ENCODE measurements at places on chromosomes 12 and 14.

GRCh38 chr12:2358986-2359658 is 306.3 kb downstream of the CACNA1C start:
- no peak for DNase-seq

DNA sequence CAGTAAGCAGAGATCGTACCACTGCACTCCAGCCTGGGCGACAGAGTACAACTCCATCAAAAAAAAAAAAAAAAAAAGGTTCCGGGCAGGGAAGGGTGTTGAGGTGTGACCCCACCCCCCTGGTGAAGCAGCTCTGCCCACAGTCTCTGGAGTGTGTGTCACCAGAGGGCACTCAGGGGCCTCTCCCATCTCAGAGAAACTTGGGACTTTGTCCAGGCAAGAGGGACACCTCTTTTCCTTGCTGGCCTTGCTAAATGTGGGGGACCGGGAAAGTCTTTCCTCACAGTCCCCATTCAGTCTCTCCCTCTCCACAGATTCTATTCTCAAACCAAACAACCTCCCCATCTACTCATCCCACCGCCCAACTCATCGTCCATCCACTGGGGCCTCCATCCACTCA is 43.6 kb downstream of the RFLNA start:
- DNase-seq: no peak

DNA sequence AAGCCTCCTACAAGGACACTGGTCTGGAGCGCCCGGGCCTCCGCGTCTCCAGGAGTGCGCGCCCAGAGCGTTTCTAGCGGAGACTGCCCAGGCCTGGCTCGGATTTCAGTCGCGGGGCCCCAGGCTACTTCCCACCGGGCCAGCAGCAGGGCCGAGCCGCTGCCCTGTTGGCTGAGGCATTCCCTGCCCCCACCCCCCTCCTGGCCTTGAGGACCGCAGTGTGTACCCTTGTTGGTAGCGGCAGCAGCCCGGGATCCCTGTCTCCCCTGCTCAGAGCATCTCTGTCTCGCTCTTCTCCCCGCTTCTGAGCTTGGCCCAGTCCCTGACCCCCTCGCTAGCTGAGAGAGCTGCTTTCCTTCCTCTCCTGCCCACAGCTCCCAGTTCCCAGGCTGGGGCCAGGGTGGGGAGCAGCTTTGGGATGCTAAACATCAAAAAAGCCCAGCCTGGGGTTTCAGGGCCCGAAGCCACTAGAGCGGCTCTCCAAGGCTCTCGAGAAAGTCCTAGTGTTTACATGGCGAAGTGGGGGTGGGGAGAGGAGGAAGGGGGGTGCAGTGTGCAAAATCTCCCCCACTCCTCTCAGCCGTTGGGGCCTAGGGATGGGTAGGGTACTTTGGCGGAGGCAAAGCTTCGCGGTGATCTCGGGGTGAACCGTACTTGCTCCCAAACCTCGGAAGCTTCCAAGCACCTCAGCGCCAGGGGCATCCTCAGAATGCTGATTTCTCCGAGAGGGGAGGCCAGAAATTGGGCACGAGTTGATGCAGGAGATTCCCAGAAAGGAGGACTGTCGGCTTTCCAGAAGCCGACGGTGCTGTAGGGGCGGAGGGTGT is 6.4 kb downstream of the NKX2-1 start:
- DNase-seq: no peak

- no peak for DNase-seq
These were observed 127.5 kb downstream of the ACSS3 start for GRCh38 chr12:81205416-81205815.

GRCh38 chr12:64650762-64651161 is 40.5 kb downstream of the RASSF3 start:
- DNase-seq: no peak

- no peak for DNase-seq
These were observed 506.9 kb downstream of the MED13L start for GRCh38 chr12:115770643-115771042.

- DNase-seq: no peak
These were observed 7.8 kb downstream of the RSRC2 start for GRCh38 chr12:122518908-122519307.

GRCh38 chr12:127268213-127268612 is 998.8 kb upstream of the TMEM132C start:
- no peak for DNase-seq

DNA sequence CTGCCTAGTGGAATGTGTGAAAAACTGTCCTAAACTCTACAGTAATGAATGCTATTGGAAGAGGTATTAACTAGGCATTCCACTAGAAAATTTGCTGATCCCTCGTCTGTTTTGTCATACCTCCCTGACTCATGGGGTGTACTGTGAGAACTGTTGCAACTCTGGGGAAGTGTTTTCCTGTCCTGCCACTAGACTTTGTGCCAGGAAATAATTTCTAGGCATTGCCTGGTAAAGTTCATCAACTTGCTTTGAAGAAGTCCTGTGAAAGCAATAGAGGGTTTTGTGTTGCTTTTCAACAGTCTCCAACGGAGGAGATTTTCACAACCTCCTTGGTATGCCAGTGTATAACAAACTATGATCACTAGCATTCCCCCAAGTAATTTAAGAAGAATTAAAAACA is 139.9 kb downstream of the AKAP6 start:
- DNase-seq: no peak

DNA sequence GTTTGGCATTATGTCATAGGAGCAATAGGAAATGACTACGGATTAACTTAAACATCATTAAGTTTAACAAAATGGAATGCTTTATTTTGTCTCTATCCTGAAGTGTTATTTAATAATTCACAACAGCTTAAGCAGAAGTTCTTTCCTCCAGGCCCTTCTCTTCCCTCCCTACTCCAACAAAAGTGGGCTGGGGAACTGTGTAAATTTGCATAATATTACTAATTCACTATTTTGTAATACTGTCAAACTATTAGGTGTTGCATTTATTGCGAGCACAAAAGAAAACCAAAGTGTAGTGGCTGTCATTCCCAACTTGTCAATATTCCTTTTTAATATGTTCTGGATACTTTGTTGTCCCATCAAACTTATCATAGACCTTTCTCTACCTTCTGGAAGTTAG is 69.8 kb downstream of the ATG14 start:
- DNase-seq: no peak

- peak; percentile 2 for DNase-seq
These were observed 9.9 kb downstream of the GPHB5 start for GRCh38 chr14:63308723-63309317.

Measured in stimulated activated CD4-positive, alpha-beta T cell treated with anti-CD3 and anti-CD28 coated beads, Interleukin-12 subunit alpha, Interleukin-12 subunit beta, amount 100 ng/mL, for 24 hours (primary cell).